Regular cardiac myocyte (primary cell): ENCODE measurements at places on chromosomes 11 and 22. TPM values are rescaled to one million over a fixed set of nuclear protein-coding genes. Genes with fewer than 3 reads are reported as not detected.

Gene PARVA
- total RNA-seq, result 28.2 and 38.6 TPM in 2 replicates

Gene MMP13
- total RNA-seq, result not detected in 2 replicates

Gene QSER1
- total RNA-seq, result 15.2 and 16.7 TPM in 2 replicates

Gene DDTL
- total RNA-seq, result under 0.01 TPM in 1 of 2 replicates, not detected in the other

Gene NCAM1
- 0.58 and 0.85 TPM in 2 replicates for total RNA-seq

Gene OR5T1
- not detected in 2 replicates for total RNA-seq

Gene SYCE3
- not detected in 2 replicates for total RNA-seq

Gene SLC35F2
- total RNA-seq, result 19.4 and 20.5 TPM in 2 replicates

Gene C11orf97
- not detected in 2 replicates for total RNA-seq

Gene LDHAL6A
- not detected in 2 replicates for total RNA-seq

Gene KRTAP5-10
- not detected in 2 replicates for total RNA-seq

Gene POU2AF2
- not detected in 2 replicates for total RNA-seq

Gene MMP27
- total RNA-seq, result not detected in 2 replicates

Gene ELFN2
- under 0.01 TPM in 1 of 2 replicates, not detected in the other for total RNA-seq

Gene KCNQ1OT1
- total RNA-seq, result 1.5 and 2.5 TPM in 2 replicates

Gene KDM2A
- 38.9 and 40.3 TPM in 2 replicates for total RNA-seq

Gene MAP6
- total RNA-seq, result 0.58 and 2.5 TPM in 2 replicates

Gene KLHDC7B
- under 0.01 TPM in 2 replicates for total RNA-seq

Gene RTN4R
- total RNA-seq, result 0.28 and 0.58 TPM in 2 replicates

Gene DEUP1
- total RNA-seq, result not detected in 2 replicates

Gene IGLL1
- not detected in 2 replicates for total RNA-seq

Gene NAALAD2
- 0.58 and 0.85 TPM in 2 replicates for total RNA-seq

Gene LINC01488
- under 0.01 TPM in 1 of 2 replicates, not detected in the other for total RNA-seq
